ENCODE measurements at places on chromosomes 6 and 20. TPM values are rescaled to one million over a fixed set of nuclear protein-coding genes. Genes with fewer than 3 reads are reported as not detected.

DNA sequence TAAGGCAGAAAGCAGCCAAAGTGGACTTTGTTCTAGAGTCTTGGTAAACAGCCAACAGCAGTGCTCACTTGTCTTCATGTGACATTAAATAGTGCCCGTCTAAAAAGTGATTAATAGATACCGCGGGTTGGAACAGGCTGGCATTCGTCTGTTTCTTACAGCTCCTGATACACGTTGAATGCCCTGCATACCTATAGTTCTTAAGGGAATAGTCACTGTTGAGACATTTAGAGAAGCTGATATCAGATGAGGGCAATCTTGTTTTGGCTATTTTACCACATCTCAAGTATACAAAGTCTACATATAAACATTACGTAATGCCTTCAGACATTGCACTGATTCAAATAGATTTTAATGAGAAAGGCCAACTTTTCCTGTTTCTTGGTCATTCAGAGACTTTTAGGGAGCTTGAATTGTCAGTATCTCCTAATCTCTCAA is 374.9 kb upstream of the FLRT3 start:
- no peak overlapping the region for H3K27ac ChIP-seq
- peaks cover 3% of the 10 kb centered on the region for H3K4me1 ChIP-seq
- DNase-seq: peak; percentile 74
- no peaks in the 10 kb centered on the region for H3K27me3 ChIP-seq
- H3K4me3 ChIP-seq: no peak overlapping the region
- no peaks in the 10 kb centered on the region for H3K36me3 ChIP-seq

GRCh38 chr20:18390201-18390600 is 76.6 kb downstream of the DZANK1 start:
- H3K27ac ChIP-seq: no peak overlapping the region
- no peaks in the 10 kb centered on the region for H3K36me3 ChIP-seq
- peaks cover 2% of the 10 kb centered on the region for H3K4me1 ChIP-seq
- H3K27me3 ChIP-seq: no peaks in the 10 kb centered on the region

DNA sequence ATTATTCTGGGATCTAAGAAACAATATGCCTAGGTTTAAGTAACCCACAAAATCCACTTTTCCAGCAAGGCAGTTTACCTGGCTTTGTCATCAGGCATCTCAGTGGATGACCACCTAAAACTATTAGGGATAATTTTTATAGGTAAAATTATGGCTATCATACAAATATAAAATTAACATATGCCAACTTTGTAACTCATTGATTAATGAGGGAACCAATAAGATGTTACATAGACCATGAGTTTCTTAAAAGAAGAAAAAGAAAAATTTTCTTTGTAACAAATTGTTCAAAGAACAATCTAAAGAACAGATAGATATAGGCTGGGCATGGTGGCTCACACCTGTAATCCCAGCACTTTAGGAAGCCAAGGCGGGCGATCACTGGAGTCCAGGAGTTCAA is 49.7 kb upstream of the FILIP1 start:
- H3K4me3 ChIP-seq: no peak overlapping the region
- no peaks in the 10 kb centered on the region for H3K4me1 ChIP-seq
- no peak overlapping the region for H3K27ac ChIP-seq
- H3K27me3 ChIP-seq: no peaks in the 10 kb centered on the region
- no peaks in the 10 kb centered on the region for H3K36me3 ChIP-seq

GRCh38 chr6:101417900-101418299 is 24.4 kb downstream of the GRIK2 start:
- H3K4me1 ChIP-seq: no peaks in the 10 kb centered on the region
- no peak overlapping the region for H3K27ac ChIP-seq
- no peaks in the 10 kb centered on the region for H3K27me3 ChIP-seq
- H3K4me3 ChIP-seq: no peak overlapping the region
- no peak for DNase-seq
- no peaks in the 10 kb centered on the region for H3K36me3 ChIP-seq

GRCh38 chr6:36612101-36612625 is 18.0 kb downstream of the SRSF3 start:
- no peak overlapping the region for H3K4me3 ChIP-seq
- peaks cover 6% of the 10 kb centered on the region for H3K36me3 ChIP-seq
- DNase-seq: no peak
- no peak overlapping the region for H3K27ac ChIP-seq

DNA sequence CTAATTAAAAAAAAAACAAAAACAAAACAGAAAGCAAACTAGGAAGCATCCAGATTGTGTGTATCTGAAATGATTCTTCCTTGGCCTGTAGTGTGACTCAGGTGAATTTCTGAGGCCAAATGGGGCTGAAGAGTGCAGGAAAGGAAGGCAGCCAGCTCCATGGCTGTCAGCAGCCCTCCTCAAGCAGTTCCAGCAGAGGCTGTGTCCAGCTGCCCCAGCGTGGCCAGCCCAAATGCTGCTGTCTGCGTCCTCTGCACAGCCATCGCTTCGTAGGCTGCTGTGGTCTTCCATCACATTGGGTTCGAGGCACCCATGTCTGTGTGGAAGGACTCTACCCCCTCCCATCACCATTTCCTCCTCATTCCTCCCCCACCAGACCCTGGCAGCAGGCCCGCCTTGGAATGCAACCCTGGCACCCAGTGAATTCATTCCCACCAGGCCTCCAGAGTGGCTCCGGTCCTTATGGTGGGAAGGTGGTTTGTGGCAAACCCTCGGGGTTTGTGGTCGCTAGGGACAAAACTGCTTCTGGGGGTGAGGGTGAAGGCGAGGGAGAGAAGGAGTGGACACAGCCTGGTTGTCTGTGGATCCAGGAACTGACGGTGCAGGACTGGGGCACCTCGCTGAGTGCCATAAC is 81.5 kb downstream of the MYLK4 start:
- peak; percentile 40 for DNase-seq
- no peak overlapping the region for H3K4me3 ChIP-seq
- no peak overlapping the region for H3K27ac ChIP-seq
- H3K4me1 ChIP-seq: no peaks in the 10 kb centered on the region
- no peaks in the 10 kb centered on the region for H3K36me3 ChIP-seq

- H3K4me3 ChIP-seq: no peak overlapping the region
- no peak for DNase-seq
- H3K4me1 ChIP-seq: no peaks in the 10 kb centered on the region
Measured at GRCh38 chr6:137024237-137024990, 20.4 kb downstream of the IL20RA start.

DNA sequence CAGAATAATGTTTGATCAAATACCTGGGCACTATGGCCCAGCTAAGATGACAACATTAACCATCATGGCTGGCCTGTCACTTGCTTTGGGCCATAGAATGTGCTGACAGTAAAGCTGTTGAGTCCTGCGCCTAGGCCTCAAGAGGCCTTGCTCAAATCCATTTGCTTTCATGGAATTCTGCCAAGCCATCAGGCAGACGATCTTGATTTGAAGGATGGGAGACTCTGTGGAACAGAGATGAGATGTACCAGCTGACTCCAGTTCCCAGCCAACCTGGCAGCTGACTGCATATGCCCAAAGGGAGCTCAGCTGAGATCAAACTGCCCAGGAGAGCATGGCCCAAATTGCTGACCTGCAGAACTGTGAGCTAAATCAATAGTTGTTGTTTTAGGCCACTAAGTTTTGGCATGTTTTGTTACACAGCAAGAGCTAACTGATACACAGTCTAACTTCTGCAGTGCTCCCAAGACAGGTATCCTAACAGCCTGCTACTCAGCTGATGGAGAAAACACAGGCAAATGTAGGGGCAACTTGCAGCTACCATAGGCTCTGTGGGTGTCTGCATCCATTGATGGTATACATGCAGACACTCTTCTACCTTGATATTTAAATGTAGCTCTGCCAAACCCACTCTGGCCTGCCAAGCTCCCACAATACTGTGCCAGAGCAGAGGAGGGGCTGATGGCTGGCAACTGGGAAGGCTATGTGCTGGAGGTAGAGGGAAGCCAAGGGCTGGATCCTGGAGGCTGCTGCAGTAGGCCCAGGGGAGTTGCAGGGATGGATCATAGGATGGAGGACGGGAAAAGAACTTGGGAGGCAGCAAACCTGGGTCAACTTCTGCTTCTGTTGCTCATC is 55.2 kb upstream of the RNF24 start:
- H3K27ac ChIP-seq: peak overlapping the region; percentile 19
- DNase-seq: no peak
- H3K36me3 ChIP-seq: no peaks in the 10 kb centered on the region
- peaks cover 35% of the 10 kb centered on the region for H3K4me1 ChIP-seq
- no peak overlapping the region for H3K4me3 ChIP-seq

GRCh38 chr20:22511943-22512910 is 72.1 kb downstream of the FOXA2 start:
- H3K4me3 ChIP-seq: no peak overlapping the region
- H3K4me1 ChIP-seq: no peaks in the 10 kb centered on the region
- H3K36me3 ChIP-seq: no peaks in the 10 kb centered on the region

NRSN2 gene
- total RNA-seq: 34.5 TPM

BPIFB1 gene
- total RNA-seq: not detected

LHFPL5 gene
- total RNA-seq: not detected

Measured in fibroblast of lung (primary cell).